ENCODE measurements at places on chromosomes 5 and 9. TPM values are rescaled to one million over a fixed set of nuclear protein-coding genes. Genes with fewer than 3 reads are reported as not detected.

BAAT gene
- total RNA-seq: 0.17 TPM

TSSK1B gene
- total RNA-seq: not detected

TLX3 gene
- 0.16 TPM for total RNA-seq

AHRR gene
- 4.5 TPM for total RNA-seq

CCNO gene
- total RNA-seq: 0.44 TPM

ANKRD33B gene
- 5.9 TPM for total RNA-seq

SAPCD2 gene
- 52.0 TPM for total RNA-seq

TMEM252 gene
- not detected for total RNA-seq

PCDHGA12 gene
- 2.1 TPM for total RNA-seq

IL5 gene
- not detected for total RNA-seq

MORN5 gene
- not detected for total RNA-seq

ASPN gene
- total RNA-seq: not detected

QRFP gene
- total RNA-seq: not detected

PCDHA1 gene
- total RNA-seq: 2.7 TPM

Measured in WTC11 (cell line).